Left colon (tissue), 2 donors: ENCODE measurements at places on chromosomes 5 and 9. TPM values are rescaled to one million over a fixed set of nuclear protein-coding genes. Genes with fewer than 3 reads are reported as not detected.

GRCh38 chr9:127567730-127568617 is 44.1 kb upstream of the STXBP1 start:
- no peak for DNase-seq

DNA sequence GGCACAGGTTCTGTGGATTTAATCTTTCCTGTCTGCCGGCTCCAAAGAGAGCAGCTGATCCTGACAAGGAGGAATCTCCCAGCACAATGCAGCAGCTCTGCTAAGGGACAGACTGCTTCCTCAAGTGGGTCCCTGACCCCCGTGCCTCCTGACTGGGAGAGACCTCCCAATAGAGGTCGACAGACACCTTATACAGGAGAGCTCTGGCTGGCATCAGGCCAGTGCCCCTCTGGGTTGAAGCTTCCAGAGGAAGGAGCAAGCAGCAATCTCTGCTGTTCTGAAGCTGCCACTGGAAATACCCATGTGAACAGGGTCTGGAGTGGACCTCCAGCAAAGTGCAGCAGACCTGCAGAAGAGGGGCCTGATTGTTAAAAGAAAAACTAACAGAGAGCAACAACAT is 630.2 kb upstream of the FTMT start:
- DNase-seq = no peak

The PCDHB9 gene
- 0.61 TPM for total RNA-seq

DNA sequence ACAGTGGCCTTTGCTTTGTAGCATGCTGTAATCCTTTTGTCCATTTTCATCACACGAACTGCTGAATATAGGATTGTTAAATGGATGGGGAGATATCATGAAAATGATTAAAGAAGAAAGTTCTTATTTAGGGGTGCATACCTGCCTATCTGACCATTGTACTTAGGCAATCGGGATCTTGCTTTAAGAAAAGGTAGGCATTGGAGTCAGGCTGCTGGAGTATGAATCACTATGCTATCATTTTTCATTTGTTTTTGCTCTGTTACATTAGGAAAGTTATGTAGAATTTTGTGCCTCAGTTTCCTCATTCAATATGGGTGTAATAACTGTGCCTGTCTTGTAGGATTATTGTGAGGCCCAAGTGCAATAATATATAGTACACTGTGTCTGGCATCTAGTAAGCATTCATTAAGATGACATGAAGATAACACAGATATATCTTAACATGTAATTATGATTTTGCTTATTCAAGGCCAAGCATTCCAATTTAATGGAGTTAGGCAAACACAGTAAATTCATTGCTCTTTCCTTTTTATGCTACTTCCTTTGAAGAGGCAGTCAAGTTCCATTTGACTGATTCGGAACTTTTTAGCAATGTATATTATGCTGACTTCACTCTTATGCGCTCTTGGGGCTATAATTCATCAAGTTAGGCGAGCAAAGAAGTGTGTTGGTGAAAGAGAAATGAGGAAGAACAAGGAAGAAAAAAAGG is 109.9 kb upstream of the CDKN2B start:
- DNase-seq = no peak

The PHF24 gene
- 0.12 TPM for total RNA-seq
